NCI-H1092 (cell line): ENCODE measurements at places on chromosomes 6 and 20.

- DNase-seq, result no peak
Measured at GRCh38 chr6:18432180-18432579, 45.0 kb downstream of the RNF144B start.

DNA sequence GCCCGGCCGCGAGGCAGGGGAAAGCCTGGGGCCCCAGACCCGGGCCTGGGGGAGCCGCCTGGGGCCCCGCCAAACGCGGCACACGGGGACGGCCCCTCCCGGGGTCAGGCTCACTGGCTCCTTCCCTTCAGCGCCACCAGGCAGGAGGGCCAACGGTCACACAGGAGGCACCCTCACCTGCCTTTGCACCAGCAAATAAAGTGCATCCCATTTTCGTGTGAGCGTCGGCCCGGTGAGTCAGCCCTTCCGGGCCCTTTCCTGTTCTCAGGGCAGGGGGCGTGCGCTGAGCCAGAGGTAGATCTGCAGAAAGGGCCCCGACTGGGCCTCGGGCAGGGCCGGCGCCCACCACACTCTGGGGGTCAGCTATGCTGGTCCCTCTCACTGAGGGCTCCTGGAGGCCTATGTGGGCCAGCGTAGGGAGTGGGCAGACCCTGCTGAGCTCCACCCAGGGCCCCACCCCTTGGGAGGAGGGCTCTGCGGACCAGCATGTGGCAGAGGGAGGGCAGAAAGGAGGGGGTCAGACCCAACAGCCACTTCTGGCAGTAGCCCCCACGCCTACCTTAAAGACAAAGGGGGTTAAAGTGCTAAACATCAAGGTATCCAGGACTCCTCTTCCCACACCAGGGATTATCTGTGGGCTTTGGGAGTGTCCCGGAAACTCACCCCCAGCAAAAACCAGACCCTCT is 931 bp upstream of the UCKL1 start:
- no peak for DNase-seq

- DNase-seq, result no peak
Measured at GRCh38 chr6:84449220-84449619, 221.8 kb upstream of the CEP162 start.

DNA sequence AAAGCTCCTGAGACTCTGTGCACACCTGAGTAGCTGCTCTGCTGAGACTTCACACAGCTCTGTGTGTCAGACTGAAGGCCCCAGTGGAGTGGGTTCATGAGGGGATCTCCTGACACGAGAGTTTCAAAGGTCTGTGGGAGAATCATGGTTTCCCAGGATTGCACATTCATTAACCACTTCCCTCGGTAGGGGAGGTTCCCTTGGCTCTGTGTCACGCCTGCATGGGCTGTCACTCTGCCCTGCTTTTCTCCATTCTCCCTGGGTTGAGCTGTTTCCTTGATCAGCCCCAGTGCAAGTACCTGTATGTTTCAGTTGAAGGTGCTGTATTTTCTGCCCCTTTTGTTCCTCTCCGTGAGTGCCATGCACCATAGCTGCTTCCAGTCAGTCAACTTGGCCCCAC is 236.9 kb downstream of the EPM2A start:
- DNase-seq, result no peak

GRCh38 chr6:132768051-132768517 is 10.4 kb upstream of the VNN2 start:
- no peak for DNase-seq

DNA sequence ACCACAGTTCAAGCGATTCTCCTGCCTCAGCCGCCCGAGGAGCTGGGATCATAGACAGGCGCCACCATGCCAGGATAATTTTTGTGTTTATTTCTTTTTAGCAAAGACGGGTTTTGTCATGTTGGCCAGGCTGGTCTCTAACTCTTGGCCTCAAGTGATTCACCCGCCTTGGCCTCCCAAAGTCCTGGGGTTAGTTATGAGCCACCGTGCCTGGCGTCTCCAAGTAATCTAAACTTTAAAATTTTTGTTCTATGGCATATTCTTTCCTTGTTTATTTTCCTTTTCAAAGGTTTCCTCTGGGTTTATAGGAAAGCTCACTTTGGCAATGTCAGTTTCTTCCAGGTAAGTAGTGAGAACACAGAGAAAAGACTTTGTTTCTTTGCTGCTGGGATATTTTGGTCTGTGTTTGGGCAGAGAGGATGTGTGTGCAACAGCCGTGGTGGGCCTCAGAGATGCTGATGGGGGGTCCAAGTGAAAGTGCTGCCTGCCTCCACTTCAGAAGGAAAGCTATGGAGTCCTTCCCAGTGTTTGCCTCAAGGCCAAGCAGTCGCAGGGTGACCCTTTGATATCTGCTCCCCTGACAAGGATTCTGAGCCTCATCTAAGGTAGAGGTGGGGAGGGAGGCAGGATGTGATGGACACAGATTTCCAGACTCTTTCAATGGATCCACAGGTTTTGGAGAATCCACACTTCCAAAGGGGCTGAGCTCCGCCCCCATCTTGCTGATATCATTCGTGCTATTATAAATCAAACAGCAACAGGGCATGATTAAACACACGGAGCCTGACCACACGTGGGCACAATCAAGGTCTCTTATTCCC is 2.3 kb downstream of the LRP11 start:
- DNase-seq, result no peak

DNA sequence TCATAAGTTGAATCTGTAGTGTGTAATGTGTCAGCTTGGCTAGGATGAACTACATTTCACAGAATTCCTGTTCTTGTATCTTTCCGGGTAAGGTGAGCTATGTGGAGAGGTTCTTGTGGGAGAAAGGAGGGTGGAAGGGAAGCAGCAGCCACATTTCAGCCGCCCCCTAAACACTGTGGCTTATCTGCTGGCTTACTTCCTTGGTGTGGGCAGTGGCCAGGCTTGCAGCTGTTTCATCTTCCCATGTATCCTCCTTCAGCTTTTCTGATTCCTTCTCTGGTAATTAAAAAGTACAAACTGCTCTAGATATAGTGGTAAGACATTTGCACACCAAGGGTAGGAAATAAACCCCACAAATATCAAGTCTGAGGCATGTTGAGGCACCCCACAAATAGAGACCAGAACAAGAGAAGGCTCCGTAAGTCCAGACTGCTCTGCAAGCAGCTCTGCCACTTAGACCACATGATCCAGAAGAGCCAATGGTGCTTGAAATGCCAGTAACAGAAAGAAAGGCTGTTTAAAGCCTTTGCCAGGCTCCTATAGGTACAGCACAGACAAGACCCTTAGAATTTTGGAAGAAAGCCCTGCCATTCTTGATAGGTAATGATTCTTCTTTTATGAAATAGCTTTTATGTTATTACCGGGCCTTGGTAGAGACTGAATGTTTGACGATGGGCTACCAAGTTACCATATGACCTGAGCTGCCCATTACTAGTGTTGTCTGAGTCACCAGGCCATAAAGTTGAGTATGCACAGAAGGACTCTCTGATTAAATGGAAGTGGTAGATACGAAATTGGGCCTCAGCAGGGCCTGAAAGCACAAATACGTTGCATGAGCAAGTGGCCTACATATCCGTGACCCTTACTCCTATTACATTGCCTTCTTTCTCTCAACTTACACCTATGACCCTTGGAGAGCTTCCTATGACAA is 215.0 kb upstream of the SGK1 start:
- no peak for DNase-seq

- no peak for DNase-seq
Measured at GRCh38 chr6:14258695-14259593, 141.4 kb downstream of the CD83 start.

DNA sequence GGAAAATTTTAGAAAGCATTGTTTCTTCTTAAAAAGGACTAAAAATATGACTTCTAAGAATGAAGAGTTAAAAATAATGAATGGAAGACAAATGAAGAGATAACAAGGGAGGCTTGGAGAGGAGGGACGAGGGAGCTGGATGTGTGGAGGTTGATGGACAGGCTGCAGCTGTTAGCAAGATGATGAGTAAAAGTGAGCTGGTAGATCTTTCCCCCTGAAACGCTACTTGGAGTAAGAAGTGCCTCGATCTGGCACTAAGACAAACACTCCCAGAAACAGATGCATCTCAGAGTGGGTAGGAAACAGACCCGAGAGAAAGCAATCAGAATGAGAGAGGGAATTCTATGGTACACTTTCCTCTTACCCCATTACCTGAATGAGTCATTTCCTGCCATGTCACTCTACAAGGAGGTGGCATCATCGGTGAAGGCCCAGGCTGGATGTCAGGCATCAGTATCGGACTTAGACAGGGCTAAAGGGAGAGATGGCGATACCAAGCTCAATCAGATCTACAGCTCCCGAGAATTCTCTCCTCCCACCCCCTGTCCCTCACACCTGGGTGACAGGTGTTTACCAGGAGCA is 154.1 kb upstream of the BMP2 start:
- no peak for DNase-seq
